ENCODE measurements at places on chromosomes 6 and 20.

DNA sequence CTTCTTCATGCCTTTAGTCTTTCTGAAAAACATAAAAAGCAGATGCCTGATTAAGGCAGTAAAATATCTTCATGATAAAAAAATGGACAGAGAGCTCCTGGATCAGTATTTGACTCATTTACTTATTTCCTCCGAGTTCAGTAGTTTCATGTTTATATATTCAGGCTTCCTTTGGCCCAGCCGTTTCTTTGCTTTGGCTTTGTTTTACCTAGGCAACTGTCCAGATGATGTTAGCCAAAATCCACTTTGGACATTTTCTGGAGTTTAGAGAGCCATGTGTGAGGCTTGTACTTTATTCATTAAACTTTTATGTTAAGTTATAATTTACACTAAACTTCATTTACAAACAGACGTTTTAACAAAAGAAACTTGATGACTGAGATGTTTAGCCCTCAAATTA lies 307.1 kb upstream of the RSPO3 start:
- DNase-seq, result no peak

DNA sequence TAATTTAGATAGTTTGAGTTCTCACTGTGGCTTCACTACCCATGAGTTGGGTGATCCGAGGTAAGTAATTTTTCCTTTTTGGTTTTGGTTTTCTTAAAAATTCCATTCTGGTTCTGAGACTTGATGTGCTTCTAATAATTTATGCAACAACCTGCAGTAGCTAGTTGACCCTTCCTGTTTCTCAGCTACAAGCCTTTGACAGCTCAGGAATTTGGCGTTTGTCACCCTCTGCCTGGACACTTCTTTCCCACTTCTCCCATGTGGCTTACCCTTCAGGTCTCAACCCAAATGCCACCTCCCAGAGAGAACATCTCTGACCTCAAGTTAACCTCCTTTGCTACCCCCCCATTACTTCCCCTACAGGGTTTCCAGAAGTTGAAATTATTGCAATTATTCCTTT lies 49.7 kb upstream of the TSHZ2 start:
- DNase-seq, result no peak

DNA sequence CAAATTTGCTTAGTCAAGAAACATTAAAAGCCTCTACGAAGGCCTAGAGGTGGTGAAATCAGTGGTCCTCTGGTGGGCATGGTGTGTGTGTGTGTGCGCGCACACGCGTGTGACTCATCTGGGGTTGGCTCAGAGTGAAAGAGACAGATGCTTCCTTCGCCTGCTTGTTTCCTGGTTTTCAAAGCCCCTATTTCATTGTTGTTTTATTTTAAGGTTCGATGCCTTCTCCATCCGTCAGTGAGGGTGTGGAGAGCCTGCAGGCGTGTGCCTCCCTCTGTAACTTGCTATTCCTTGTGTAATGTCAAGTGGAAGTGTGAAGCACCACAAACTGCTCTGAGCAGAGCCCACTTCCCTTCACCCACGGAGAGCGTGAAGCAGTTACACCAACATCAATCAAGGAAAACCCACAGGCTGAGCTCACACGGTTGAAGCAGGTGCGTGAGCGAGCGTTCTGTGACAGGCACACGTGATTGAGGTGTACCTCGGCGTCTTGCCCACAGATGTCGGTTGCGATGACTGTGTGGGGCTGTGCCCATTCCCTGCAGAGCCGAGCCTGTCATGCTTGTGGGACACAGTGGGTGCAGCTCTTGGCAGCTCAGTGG lies 233.9 kb downstream of the PRL start:
- no peak for DNase-seq

DNA sequence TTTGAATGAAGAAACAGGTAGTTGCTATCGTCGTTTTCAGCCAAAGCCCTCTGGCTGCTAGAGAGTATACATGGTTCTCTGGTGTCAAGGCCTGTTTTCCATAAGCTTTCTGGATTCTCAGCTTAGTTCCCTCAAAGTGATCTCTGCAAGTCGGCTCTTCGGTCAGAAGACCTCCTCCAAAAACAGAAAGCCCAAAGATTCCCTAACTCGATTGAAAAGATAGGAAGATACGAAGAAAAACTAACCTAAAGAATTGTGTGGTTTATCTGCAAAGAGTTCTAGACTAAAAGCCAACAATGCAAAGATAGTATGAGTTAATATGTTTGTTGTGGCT lies 545 bp upstream of the ASCC3 start:
- no peak for DNase-seq

GRCh38 chr6:70738028-70738427 lies 70.3 kb downstream of the SMAP1 start:
- no peak for DNase-seq

DNA sequence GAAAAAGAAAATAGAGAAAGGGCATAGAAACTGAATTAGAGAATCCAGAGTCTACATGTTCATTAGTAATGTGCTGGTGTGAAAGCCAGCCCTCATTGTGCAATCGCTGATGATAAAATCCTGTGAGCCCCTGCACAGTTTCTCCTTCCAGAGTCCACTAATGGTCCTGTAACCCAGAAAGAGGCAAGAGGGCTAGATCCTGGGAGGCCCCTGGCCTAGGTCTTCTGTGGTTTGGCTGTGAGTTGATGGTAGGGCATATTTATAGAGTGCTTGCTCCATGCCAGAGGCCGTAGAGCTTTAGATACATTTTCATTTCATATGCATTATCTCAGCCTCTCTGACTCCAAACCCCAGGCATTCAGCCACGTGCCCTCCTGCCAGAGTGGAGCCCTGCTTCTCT lies 94.9 kb upstream of the MTHFD1L start:
- DNase-seq, result no peak

DNA sequence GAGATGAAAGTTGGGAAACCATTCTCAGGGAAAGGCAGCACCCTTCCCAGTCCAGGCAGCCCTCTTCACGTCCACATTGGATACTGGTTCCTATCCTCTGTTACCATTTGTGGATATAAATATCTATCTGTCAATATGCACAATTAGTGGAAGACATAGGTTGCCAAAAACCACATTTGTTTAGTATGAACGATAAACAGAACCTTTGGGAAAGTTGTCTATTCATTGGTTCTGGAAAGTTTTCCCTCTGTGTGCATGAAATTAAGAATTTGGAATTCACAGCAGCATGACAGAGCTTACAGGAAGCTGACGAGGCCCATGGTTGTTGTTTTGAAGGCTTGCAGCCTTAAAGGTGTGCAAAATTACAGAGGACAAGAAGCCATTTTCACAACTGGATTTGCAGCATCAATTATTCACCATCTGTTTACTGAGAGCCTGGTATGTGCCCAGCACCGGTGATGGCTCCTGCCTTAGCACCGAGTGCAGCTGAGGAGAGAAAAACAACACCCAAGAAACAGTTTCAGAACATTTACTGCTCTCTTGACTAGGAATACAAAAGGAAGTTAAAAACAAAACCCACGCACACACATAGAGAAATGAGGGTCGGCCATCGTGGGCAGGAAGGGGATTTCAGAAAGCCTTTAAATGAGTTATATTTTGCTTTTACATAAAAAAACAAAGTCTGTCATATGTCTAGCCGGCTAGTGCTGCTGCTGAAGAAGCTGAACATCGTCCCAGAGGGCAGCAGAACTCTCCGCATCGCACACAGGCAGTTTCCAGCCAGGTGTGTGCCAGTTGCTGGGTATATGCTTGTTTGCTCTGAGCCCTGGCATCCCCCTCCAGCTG lies 319.6 kb downstream of the FARS2 start:
- no peak for DNase-seq

DNA sequence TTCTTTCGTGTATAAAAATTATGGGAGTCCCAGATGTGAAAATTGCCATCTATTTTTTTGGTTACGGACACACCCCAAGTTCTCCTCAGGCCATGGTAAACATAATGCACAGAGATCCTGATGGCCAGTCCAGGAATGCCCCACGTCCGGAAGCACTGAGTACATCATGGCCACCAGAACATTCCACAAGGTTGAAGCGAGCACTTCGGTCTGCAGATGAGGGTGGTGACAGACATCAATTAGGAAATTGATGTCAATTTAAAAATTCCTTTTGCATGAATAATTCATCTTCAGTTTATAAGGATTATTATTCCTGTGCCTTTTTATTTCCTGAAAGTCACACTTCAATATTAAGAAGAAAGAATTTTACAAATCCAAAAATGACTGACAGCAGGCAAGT lies 13.2 kb upstream of the EXOC2 start:
- no peak for DNase-seq

DNA sequence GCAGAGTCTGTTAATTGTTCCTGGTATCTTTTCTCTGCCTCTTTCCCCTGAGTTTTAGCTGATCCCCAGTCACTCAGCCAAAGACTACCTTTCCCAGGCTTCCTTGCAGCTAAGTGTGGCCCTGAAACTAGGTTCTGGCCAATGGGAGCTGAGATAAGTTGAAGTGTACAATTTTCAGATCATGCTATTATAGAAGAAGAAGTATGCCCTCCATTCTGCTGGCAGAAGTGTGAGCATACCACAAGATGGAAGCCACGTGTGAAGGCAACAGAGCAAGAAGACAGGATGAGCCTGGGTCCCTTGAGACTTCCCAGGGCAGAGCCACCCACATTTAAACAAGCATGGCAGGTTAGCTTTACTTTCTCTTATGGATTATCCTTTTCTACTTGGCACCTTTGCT lies 273.2 kb downstream of the HIVEP2 start:
- no peak for DNase-seq

DNA sequence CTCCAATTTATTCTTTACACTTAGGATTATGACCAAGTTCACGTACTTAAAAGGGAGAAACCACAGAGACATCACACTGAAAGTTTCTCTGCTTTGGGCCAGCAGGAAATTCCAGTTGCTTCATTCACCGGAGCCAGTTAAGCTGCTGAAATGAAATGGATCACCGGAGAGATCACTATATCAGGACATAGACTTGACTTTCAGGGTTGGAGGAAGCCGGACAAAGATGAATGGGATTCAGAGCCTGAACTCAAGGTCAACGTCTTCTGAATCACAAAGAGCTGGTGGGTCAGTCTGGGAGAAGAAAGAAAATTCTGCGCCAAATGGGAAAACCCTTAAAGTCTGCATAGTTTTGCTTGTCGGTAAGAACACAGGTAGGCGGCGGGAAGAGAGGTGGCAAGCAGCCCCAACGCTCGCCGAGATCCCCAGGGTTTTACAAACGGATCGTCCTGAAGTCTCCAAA lies 81.9 kb upstream of the CCDC28A start:
- no peak for DNase-seq

- no peak for DNase-seq
Observed at GRCh38 chr20:62776692-62777527, 19.4 kb upstream of the MRGBP start.

DNA sequence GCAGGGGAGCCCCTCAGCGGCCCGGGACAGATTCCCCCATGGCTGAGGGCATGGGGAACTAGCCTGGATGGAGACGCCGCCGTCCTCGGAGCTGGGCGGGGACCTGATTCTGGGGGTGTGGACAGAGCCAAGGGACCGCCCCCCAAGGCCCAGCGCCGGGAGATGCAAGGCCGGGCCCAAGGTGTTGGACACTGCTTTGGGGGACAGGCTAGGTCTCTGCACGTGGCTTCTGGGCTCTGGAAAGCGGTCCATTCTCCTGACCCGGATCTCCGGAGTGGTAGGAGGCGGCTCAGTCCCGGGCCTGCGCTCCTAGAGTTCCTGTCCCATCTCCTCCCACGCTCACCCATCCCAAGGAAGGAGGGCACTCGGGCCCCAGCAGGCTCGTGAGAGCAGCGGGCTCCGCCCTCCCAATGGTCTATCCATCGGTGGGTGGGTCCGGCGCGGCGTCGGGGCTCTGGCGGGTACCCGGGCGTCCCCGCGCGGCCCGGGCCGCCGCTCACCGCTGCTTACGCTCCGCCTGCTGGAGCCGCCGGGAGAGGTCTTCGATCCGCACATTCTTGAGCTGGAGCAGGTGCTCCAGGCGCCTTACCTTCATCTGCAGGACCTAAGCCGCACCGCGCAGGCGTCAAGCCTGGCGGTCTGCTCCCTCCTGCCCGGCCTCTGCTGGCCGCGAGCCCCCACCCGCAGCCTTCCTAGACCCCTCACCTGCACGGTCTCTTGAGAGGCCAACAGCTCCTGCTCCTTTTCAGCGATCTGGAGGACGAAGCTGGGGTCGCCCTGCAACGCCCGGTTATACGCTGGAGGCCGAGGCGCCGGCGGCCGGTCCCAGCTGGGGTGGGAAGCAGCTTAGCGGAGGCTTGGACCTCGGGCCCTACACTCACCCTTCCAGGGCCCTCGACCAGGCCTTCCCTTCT lies 3.3 kb downstream of the SPEF1 start:
- DNase-seq, result no peak

GRCh38 chr20:43751167-43752050 lies 24.6 kb upstream of the GTSF1L start:
- no peak for DNase-seq

DNA sequence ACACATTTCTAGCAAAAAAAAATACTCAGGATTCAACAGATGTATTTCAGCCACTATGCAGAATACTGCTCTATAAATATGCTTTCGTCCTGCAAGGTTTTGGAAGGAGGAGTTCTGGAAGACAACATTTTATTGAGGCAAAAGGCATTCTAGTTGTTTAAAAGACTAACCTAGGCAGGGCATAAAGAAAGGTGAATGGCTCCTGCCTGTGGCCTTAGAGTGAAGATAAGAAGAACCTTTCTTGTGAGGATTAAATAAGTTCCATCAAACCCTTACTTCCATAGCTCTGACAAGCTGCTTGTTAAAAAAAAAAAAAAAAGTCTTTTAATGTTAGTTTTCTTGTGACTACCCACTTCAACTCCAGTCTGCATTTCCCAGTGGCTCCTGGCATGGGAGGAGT lies 139.8 kb downstream of the ADGRB3 start:
- no peak for DNase-seq

DNA sequence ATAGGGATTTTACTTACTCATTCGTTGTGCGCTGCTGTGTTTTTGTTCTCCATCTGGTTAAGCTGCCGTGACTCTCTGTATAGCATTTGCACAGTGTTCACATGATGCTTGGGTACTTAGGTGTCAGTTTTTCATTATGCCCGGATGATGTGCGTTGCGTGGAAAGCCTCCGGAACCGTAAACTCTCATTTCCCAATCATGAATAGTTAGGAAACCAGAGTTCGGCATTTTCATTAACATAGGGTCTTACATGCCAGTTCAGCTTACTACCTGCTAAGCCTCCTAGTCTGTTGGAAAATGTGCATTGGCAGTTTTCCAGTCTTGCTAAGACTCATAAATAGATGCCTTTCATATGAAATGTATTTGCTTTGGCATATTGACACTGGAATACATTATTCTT lies 483.4 kb upstream of the FLRT3 start:
- no peak for DNase-seq

GRCh38 chr6:135622081-135622480 lies 124.5 kb upstream of the AHI1 start:
- no peak for DNase-seq

- no peak for DNase-seq
Observed at GRCh38 chr6:139439349-139439748, 64.9 kb upstream of the CITED2 start.

- DNase-seq, result no peak
Observed at GRCh38 chr6:44805238-44805846, 417.8 kb downstream of the CDC5L start.

Data from amygdala (tissue), 56 donors.